ENCODE measurements at places on chromosomes 4 and X.

- no peak for DNase-seq
Observed at GRCh38 chr4:108315694-108316093, 147.0 kb upstream of the LEF1 start.

DNA sequence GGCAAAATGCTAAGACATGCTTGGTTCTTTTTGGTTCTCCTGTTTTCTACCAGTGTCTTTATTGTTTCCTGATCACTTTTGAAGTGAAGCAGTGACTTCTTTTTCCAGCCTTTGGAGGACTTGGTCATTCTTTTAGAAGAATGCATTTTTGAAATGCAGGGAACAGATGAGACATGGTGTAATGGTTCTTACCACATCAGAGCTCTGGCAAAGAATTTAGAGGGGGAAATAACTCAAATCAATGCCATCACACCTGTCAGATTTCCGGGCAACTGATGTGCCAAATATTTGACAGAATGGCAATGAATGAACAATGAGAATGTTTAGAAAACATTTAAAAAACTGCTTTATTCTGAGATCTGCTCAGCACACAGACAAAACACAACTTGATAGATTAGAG is 519.6 kb downstream of the IQCM start:
- no peak for DNase-seq

DNA sequence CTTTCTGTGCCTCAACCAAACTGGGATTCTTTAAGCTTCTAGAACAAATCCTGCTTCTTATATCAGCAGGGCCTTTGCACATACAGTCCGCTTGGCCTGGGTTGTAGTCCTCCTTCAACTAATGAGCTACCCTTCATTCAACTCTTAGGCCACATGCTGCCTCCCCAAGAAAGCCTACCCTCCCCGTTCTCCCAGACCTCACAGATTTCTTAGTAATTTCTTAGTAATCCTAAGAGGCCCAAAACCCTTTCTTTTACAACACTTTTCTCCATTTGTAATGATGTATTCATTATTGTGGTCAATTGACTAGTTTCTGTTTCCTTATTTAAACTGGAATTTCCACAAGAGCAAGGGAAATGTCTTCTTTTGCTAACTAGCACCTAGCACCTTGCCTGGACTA is 233.1 kb downstream of the PPP1R2C start:
- DNase-seq = no peak

DNA sequence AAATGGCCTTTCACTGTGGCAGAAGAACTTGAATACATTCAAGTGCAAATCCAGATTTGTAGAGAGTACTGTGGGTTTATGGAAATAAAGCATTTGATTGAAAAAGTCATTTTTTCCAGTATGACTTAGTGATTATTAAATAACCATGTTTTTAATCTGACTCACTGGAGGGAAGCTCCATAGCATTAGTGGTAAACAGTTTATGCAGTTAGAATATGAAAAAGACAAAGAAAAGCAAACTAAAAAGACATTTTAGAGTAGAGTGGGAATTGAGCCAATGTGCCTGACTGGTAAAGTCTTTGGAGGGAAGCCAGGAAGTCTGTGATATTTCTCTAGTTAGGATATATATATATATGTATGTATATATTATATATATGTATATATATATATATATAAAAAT is 53.4 kb downstream of the FAT4 start:
- DNase-seq = no peak

GRCh38 chrX:65677954-65678469 is 10.6 kb downstream of the MSN start:
- no peak for DNase-seq

DNA sequence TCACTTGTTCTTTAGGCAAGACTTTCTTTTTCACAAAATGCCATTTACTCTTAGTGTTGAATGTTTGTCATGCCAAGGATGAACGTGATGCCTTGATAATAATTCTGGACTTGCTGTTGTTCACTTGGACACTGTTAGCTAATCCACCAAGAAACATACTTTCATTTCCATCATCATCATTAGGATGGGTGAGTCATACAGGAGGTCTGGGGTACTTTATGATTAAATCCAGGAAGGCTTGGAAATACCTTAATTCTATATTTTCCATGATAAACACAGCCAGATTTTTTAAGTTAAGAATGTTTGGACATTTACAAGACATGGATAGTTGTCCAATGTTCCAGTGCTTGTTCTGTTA is 260.7 kb upstream of the GIMD1 start:
- DNase-seq = no peak

- DNase-seq = no peak
Observed at GRCh38 chr4:110643096-110643495, 20.2 kb upstream of the PITX2 start.

- DNase-seq = no peak
Observed at GRCh38 chr4:169080981-169081380, 70.9 kb upstream of the CBR4 start.

GRCh38 chrX:49171752-49172279 is at the start of gene PLP2:
TSS of gene PLP2 (plus strand) at chrX:49171898. CDS start at chrX:49172001, 103 bp downstream.
- peak; percentile 90 for DNase-seq

DNA sequence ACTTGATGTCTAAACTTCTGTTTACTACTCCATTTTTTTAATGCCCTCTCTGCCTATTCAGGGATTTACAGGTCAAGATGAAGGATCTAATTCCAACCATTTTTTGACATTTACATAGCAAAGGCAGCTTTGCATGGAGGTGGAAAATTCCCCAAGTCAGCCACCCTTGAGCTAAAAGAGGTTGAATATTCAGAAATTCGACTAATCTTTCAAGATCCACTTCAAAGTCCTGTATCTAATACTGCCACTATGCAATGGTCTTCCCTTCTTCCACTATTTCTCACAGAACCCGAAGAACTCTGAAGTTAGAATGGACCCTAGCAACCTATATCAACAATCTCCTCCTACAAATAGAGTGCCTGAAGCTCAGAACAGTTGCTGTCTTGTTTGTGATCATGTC is 21.6 kb downstream of the CFAP97 start:
- DNase-seq = no peak

- DNase-seq = no peak
Observed at GRCh38 chrX:16459008-16459407, 190.9 kb upstream of the S100G start.

DNA sequence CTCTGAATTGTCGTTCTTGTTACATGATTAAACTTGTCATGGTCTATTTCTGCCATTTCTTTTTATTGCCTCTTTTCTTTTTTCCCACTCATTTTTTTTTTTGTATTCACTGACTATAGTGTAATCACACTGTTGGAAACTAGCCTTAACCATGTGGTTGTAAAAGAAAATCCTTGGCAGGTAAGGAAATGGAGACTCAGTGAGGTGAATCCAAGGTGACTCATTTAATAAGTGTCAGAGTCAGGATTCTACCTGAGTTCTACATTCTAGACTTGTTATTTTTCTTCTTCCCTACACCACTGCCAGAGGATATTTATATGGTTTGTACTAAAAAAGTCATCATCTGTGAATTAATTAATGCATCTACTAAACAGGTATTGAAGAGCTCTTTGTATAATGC is 152.2 kb downstream of the CBLL2 start:
- no peak for DNase-seq

- no peak for DNase-seq
Observed at GRCh38 chrX:130877892-130878341, 25.1 kb downstream of the ENOX2 start.

- no peak for DNase-seq
Observed at GRCh38 chr4:149353241-149353640, 462.4 kb downstream of the IQCM start.

GRCh38 chr4:39043058-39043860 is 11.1 kb upstream of the TMEM156 start:
- DNase-seq = no peak

- no peak for DNase-seq
Observed at GRCh38 chrX:100913111-100913510, 15.6 kb downstream of the XKRX start.

DNA sequence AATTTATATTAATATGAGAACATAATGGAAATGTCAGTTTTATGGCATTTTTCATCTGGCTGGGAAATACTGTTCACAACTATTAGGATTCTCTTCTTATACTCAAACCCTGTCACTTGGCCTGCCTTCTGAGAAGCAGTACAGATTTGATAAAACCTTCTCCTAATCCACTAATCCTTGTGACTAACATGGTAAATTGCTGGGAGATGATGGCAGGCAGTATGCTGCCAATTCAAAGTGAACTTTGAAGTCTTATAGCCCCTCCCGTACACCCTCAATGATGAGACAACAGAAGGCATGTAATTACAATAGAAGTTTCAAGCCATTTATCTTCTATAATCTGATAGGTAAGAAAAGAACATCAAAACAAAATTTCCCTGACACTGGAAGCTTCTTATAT is 36.9 kb downstream of the PAQR3 start:
- no peak for DNase-seq

DNA sequence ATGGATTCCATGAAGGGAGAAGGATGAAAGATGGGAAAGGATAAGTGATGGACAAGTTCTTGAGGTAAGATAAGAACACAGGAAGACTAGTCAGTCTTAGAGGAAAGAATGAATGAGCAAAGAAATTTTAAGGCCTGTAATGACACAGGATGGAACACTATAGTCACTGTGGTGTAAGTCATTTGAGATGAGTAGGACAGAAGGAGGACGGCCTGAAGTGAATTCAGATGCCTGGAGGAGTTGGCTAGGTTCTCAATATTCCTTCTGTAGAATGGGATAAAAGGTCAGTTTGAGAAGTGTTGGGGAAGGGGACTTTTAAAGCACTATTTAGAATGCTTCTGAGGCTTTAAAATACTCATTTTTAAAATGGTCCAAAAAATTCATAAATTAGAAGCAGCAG is 3.9 kb downstream of the MSMO1 start:
- DNase-seq = no peak

GRCh38 chrX:24498181-24498580 is 33.1 kb downstream of the PDK3 start:
- no peak for DNase-seq

- no peak for DNase-seq
Observed at GRCh38 chrX:50469206-50469605, 1.4 kb downstream of the DGKK start.

DNA sequence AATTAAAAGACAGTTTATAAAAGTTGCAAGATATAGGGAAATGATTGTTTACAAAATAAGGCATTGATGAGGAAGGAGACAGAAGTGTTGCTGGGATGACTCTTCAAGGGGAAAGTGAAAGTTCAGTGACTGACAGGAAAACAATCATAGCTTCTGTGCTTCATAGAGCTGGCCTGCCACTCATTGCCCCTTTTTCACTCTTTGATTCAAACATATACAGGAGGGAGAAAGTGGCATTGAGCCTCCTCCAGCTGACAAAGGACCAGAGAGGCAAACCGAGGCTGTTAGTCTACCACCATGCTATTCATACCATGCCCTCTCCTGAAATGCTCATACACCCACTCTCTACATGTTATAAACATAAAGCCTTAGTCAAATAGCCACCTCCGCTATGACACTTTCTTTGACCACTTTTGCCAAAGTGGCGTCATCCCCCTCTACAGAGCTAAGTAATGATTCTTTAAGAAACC is 79.2 kb upstream of the ATOH1 start:
- no peak for DNase-seq

GRCh38 chr4:55078987-55079386 is 46.4 kb downstream of the KDR start:
- no peak for DNase-seq

DNA sequence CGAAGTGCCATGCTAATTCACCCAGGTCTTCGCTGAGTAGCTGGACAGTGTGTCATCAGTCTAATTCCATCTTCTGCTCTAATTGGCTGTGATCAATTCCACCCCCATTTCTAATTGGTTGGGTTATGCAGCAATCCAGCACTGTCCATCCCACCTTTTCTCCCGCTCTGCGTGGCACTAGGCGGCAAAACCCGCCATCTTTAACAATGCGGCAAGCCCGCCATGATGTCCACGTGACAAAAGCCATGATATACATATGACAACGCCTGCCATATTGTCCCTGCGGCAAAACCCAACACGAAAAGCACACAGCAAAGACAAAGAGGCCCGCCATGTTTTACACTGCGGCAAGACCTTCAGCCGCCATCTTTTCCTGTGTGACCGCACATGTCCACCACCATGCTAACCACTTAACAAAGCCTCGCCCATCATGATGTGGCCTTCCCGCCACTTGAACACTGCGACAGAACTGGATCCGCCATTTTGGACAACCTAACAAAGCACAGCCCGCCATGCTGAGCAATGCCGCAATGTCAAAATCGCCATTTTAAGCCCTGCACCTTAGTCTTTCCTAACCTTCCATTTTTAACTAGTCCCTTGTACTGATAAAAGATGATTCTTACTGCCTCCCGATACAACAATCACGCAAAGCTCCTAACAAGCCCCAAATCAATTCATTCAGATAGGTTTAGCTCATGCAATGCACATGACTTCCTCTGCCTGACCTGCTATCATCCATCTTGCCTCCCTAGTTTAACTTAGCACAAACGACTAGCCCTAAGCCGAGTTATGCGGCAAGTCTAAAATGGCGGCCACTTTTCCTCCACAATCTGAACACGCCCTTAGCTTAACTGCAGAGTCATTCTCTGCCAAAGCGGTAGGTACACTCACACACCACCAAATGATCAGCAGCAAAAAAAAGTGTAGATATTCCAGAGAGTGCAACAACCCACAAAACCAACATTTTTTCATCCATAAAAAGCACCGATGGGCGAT is 288.3 kb downstream of the CHIC1 start:
- peak; percentile 90 for DNase-seq

DNA sequence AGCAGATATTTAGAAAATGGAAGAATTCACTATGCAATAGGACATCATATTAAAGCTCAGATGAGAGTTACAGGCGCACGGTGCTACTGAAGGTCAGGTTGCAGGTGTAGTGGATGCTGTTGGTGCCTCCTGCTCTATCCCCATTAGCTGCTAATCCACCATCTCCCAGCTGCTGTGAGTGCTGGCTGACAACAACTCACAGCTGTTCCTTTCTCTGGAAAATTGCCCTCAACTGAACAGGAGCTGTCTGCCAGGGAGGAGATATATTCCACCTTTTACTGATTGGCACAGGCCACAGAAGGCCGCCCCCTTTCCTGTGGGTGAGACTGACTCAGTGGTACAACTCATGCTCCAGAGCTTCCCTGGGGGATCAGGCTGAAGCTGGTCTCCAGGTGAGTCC is 48.7 kb downstream of the UCHL1 start:
- DNase-seq = no peak

- peak; percentile 86 for DNase-seq
Observed at GRCh38 chrX:18674417-18674787, 2.5 kb upstream of the RS1 start.

- no peak for DNase-seq
Observed at GRCh38 chr4:120842031-120842430, 80.5 kb downstream of the PRDM5 start.

GRCh38 chr4:38413524-38414341 is 250.3 kb upstream of the KLF3 start:
- no peak for DNase-seq

DNA sequence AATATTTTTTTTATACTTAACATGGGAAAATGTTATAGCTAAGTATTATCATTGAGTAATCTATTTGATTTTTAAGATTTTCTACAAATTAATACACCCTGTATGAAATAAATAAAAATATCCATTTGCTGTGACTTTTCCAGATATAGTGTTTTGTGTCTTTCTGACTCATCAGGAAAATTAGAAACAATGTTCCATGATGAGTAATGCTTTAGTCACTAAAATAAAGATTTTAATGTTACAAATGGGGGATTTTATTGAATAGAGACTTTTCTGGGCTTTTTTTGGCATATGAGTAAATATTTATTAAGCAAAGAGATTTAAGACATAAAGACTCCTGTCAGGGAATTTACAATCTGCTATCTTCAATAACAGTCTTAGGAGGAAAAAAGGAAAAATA is 279.2 kb upstream of the NOCT start:
- DNase-seq = no peak

- no peak for DNase-seq
Observed at GRCh38 chrX:39716802-39717540, 380.8 kb downstream of the BCOR start.
